Midbrain (tissue), 1 donor: ENCODE measurements at places on chromosomes 3 and 15.
A peak's percentile ranks its signal among the peaks of the same experiment; 100 is the strongest.

DNA sequence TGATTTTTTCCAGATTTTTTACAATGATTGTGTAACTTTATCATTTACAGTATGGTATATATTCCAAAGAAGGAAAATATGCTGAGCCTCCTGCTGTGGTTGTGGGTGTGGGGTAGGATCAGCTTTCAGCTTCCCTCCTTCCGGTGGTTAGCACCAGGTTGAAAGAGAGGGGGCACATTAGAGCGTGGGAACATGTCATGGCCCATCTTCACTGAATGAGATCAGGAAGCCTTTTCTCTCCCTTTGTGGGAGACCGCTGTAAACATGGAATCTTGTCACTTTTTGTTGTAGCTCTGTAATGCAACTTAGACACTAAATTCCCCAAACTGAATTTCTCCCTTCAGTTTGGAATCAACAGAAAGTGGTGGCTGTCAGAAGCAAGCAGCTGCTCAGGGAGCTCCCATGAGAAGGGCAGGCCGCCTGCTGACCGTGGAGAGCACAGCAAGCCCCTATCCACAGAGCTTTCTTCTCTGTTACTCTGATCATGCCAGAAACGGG lies 86.7 kb upstream of the LIMD1 start:
- no peak for DNase-seq

DNA sequence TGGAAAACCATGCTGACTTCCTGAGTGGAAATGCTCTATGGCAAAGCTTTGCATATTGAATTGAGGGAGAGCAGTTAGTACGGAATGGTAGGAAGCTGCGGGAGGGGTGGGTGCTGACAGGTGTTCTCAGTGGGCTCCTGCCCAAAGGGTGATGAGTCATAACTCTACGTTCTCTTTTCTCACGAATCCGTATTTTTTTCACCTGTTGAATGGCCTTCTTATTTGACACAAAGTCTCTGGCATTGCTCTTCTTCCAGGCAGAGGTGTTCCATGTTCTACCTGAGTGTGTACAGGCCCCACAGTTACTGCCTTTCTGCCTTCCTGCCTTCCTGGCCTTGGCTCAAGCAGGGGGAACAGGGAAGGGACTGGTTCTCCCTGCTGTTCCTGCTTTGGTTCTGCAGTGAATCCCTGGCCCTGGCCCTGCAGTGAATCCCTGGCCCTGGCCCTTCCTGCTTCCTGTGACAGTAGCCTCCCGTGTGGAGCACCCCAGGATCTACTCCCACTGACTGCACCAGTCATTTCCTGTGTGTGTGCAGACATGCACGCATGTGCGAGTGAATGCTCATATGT lies 31.9 kb downstream of the TRAK1 start:
- no peak for DNase-seq

DNA sequence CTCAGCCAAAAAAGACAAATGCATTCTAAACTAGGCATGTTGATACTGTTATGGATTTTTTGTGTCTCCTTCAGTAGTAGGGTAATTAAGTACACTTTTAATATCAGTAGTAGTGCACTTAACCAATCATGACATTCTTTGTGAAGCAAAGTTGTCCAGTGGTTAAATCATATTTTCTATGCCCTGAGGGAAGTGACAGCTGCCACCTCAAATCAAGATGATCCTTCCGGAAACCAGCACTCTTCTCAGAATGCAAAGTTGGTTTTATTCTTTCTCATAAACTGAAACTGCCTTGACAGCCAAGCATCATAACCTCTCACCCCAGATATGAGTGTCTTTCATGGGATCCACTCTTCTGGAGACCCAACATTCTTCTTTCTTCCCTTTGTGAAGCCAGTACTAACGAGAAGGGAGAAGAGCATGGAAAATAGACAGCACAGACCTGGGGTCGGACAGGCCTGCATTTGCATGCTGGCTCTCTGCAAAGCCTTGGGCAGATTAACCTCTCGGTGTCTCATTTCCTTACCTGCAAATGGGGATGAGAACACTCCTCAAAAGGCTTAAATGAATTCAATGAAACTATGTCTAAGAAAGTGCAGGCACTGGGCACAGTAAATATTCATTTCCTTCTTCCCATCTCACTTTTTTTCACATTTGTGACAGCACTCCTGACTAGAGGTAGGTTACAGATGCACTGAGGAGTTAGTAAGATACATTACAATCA lies 13.2 kb downstream of the AAGAB start:
- no peak for DNase-seq

DNA sequence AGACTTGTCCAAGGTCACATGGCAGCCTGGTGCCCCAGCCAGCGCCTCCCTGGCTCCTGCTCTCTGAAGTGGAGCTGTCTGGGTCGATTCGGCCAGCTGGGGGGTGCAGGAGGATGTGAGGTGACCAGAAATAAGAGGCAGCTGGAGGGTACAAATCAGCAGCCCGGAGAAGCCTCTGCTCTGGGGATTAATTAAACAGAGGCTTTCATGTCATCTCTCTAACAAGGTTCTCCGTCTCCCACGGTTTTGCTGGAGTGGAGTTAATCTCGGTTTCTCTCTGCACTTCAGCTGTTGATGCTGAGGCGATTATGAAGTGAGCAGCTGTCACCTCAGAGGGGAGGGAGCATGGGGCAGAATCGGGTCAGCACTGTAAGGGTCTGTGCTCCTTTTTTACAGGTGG lies 236.8 kb downstream of the TLE3 start:
- no peak for DNase-seq

GRCh38 chr3:157333551-157333991 lies 103.1 kb upstream of the PTX3 start:
- no peak for DNase-seq

GRCh38 chr3:27085829-27086730 lies 283.1 kb downstream of the NEK10 start:
- no peak for DNase-seq

DNA sequence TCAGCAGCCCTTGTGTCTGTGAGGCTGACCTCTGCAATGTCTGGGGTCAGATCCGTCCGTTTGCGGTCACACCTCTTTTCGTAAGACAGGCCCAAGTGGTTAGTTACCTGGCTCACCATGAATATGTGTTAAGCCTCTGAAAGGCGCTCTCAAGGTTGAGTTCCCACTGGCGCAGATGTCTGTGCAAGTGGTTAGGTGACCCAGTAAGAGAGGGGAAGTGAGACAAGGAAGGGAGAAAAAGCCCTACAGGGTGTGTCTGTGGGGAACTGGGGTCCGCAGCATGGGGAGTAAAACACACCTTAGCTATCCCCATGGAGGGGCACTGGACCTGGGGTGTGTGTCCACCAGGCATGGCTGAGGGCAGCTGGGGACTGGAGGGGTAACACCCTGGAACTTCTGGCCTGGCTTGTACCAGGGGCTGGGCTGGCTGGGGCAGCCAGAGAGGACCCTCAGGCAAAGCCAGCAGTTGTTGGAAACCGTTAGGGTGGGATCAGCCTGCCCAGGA lies 391.6 kb upstream of the PROK2 start:
- DNase-seq, result no peak

DNA sequence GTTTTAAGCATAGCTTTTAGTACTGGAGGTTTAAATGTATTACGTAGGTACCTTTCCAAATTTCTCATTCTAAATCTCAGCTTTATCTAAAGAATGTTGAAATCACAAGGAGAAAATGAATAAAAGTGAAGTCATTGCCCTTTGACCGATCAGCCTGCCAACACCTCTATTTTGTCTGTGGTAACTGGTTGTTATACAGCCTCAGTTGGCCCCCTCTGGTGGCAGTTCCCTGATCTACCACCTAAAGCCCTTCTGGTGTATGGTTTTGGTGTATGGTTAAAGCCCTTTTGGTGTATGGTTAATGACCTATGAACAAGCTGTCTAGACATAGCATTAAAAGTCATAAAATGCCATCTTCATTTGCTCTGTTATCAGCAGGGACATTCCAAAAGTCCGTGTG lies 378.2 kb upstream of the AZI2 start:
- no peak for DNase-seq

GRCh38 chr3:170448584-170448983 lies 29.9 kb downstream of the CLDN11 start:
- DNase-seq, result no peak

- no peak for DNase-seq
Observed at GRCh38 chr3:21028412-21028811, 722.6 kb downstream of the ZNF385D start.

GRCh38 chr3:21509731-21510470 lies 241.1 kb downstream of the ZNF385D start:
- DNase-seq, result no peak

DNA sequence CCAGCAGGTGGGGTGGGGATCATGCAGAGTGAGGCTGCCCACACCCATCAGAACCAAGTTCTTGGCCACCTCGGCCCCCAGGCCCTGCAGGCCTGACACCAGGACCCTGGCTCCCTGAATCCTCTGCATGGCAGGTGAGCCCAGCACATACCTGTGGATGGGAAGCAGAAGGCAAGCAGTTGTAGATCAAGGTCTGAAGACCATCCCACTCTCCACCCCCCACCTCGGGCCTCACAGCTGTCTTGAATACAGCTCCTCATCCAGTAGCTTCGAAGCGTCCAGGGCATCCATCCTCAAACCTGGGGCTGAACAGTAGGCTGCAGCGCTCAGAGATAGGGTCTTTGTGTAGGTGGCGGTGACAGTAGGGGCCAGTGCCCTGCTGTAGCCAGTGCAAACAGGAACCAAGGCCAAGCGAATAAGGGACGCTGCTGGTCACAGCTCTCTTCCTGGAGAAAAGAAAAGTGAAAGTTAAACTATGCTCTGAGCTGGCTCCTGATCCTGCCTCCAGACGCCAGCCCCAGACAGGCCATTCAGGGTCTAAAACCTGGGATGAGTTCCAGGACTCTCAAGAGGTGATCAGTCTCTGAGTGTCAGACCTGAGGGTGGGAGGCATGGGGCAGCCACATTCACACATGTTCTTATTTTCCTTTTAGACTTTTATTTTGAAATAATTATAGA lies at the start of gene UBA7:
UBA7 (minus strand) TSS at position 457 of the 678 bp plus-strand sequence; CDS start at position 291, 166 bp downstream.
- DNase-seq, result peak; percentile 61

- DNase-seq, result no peak
Observed at GRCh38 chr3:97359977-97360376, 404.6 kb upstream of the ARL6 start.

GRCh38 chr3:156978481-156978961 lies 152.4 kb downstream of the LEKR1 start:
- DNase-seq, result peak; percentile 22

DNA sequence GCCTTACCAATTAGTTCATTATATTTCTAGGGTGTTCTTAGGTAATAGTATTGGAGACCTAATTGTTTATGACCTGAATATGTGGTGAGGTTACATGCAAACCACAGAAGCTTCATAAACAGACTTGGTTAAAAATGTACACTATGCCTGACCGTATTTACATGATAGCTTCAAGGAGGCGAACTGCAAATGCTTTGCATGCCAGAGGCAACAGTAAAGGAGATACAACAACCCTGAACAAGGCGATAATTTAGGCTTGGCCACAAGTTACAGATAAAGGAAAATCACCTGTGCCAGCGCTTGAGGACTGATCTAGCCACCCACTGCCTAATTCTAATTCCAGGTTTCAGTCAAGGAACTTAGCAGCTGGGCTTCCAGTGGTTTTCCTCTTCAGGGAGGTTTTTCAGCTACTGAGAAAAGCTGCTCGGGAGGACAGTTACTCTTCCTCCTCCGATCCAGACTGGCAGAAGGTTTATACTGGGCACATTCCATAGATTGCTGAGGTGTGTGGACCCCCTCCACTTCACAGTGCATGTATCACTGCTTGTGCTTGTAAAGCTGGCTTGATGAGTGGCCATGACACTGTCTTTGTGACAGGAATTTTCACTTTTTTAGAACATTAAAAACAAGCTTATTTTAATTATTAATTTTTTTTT lies 95.6 kb downstream of the DHX36 start:
- DNase-seq, result no peak

GRCh38 chr15:27527490-27528067 lies 556.6 kb downstream of the GABRG3 start:
- DNase-seq, result no peak

DNA sequence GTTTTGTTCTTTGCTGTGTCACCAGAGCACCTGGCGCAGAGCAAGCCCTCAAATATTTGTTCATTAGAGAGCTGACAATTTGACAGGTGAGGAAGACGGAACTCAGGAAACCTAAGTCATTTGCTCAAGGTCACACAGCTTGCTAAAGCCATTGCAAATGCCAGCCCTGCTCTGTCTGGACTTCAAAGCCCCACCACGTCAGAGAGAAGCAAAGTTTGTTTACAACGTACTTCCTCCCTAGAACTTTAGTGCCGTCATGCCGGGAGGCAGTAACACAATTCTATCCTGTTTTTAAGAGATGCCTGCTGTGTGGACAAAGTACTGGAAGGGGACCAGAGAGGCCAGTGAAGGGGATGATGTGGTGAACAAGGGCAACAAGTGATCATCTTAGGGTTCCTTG lies 216.6 kb upstream of the PRICKLE2 start:
- no peak for DNase-seq

DNA sequence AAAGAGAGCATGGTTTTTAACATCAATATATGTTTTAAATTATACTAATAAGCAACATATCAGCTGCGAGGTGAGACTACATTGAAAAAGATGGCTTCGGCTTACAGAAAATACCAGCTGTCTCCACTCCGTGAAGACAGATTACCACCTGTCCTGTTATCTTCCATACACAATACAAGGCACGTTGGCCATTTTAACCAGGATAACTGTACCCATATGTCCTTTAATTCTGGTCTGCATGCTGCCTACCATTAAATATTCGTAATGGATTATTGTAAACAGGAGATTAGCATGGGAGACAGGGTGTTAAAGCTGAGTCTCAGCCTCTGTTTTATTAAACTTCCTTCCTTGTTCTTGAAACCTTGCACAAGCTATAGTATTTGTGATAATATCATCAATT lies 855.5 kb downstream of the ROBO1 start:
- no peak for DNase-seq

GRCh38 chr3:175590745-175591144 lies 731.6 kb downstream of the NAALADL2 start:
- DNase-seq, result no peak

GRCh38 chr15:45314960-45315359 lies 62.9 kb downstream of the SLC28A2 start:
- DNase-seq, result no peak

- DNase-seq, result no peak
Observed at GRCh38 chr15:77825252-77825542, 192.5 kb upstream of the LINGO1 start.

- no peak for DNase-seq
Observed at GRCh38 chr3:37435572-37435971, 261.2 kb upstream of the LRRFIP2 start.

DNA sequence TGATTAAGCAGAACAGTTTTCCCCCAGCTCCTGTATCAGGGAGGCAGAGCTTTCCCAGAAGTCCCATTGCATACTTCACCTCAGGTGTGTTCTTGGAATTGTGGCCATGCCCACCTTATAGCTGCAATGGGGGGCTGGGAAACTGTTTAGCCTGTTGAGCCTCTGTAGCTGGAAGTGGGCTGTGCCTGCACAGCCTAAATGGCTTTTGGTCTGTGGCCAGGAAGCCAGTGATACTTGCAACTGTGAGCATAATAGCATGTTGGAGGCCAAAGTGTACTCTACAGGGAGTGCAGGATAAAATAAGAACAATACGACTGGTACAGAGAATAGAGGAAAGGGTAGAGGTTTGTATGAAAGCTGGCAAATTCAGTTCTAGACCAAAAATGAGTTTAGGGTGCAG lies 248.5 kb downstream of the PTPRG start:
- no peak for DNase-seq

GRCh38 chr3:127532561-127533203 lies 57.9 kb downstream of the TPRA1 start:
- no peak for DNase-seq

GRCh38 chr3:76941376-76941775 lies 98.5 kb upstream of the ROBO2 start:
- DNase-seq, result no peak

- DNase-seq, result peak; percentile 43
Observed at GRCh38 chr3:79086514-79086913, 681.3 kb downstream of the ROBO1 start.

GRCh38 chr3:37310666-37311050 lies 136.3 kb upstream of the LRRFIP2 start:
- no peak for DNase-seq

GRCh38 chr15:78873793-78874765 lies 1.4 kb downstream of the MORF4L1 start:
- peak; percentile 52 for DNase-seq
